ENCODE measurements at places on chromosomes 3 and 15.

DNA sequence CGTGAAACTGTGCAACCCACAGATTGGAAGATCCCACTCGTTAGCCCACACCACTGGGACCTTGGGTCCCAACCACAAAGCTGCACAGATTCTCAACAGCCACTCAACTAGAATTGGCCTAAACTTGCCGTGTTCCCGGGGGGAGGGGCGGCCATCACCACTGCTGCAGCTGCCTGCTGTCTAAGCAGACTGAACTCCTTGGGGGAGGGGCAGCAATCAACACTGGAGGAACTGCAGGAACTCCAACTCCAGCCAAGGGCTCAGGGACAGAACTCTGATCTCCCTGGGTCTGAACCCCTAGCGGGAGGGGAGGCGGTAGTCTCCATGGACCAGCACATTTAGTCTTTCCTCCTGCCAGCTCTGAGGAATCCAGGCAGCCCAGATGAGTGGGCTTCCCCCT, 205.9 kb downstream of the RSL24D1 start:
- no peak for DNase-seq

DNA sequence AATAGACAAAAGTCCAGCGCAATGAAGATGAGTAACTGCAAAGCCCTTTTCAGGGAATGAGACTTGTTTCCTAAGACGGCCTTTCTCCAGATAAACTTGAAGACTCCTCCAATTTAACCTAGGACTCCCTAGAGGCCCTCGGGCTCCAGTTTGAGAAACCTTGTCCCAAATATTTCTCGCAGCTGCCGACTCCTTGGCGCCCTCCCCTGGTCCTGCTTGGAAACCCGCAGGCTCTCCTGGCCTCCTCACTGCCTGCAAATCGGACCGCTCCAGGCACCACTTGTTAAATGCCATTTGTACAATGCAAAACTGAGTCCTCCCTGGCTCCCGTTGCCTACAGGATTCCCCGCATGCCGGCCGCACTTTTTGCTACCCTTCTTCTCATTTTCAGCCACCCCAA, 36.8 kb downstream of the MUC4 start:
- DNase-seq = no peak

DNA sequence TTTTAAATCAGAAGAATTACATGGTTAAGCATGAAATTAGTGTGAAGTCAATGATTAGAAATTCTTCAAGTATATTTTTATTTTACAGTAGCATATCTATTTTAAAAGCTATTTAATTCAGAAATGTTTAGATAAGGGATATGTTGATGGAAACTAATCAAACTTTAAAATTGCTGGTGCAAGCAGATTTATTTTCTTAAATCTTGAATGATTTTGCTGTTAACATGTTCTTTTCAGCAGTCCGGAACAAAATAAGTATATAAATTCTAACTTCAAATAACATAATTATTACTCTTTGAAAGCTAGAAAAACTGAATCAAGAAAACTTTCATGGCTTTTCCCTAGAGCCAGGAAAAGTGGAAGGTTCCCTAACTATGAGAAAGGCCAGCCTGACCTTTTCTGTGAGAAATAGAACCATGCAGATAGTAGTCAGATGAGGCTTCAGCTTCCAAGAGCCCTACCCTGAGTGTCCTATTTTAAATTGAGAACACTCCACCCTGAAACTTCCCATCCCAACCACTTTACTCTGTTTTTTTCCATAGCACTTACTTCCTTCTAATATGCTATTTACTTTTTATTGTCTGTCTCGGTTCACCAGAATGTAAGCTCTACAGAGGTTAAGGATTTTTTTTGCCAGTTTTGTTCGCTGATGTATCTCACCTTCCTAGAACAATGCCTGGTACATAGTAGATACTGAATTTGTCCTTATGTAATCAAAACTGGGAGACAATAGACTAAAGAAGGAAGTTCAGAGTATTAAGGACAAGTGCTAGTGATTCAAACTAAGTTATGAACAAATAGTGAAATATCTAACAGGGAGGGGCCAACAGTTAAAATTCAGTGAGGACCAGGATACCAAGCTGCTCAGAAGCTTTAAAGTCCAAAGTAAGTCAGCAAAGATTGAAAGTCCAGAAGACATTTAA, 66.8 kb downstream of the CD200R1L start:
- DNase-seq = no peak

DNA sequence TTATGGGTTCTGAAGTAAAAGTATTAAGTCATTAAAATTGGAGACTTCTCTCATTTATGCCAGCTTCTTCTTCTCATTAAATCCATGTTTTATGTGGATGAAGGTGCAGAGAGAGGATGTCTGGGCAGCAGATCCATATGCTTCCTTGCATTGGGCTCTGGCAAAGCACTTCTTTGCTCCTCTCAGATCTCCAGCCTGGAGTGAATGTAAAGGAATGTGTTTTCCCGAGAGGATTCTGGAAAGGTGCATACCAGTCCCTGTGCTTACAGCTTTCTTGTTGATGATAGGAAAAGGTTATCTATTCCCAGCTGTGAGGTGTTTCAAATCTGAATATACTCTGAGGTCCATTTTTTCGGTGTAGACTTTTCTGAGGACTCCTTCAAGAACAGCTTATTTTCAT, 79.9 kb upstream of the PEX5L start:
- DNase-seq = no peak

- DNase-seq = no peak
Observed at GRCh38 chr15:70714015-70714414, 49.3 kb downstream of the UACA start.

Measured in CD4-positive, alpha-beta T cell treated with Interleukin-12 subunit alpha and Interleukin-12 subunit beta, for 1 hour (primary cell).